AG08396 (cell line): ENCODE measurements at places on chromosomes 16 and 17.

DNA sequence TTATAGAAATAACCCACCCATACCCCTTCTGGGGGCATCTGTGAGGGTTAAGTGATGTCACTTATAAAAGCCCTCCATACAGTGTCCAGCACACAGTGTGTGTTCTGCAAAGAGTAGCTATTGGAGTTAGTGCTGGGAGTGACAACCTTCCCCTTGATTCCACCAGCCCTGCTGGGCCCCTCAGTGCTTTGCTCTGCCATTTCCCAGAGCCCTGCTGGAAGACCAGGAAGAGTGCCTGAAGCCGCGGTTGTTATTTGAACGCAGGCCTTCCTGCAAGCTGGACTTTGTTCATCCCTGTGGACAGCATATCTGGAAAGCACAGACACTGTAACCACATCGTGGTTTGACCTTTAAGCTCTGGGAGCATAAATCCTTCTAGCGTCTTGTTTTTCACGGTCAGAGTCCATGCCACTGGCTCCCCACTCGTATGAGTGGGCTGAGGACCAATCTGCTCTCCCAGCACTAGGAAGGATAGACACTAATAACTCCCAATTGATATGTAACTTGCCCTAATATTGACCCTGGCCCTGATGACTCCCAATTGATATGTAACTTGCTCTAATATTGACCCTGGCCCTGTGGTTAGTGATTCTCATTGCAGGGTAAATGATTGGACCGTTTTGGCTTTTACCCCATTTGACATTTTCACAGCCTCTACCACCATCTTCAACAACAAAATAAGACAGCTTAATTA, 297.1 kb upstream of the MAF start:
- DNase-seq: no peak

DNA sequence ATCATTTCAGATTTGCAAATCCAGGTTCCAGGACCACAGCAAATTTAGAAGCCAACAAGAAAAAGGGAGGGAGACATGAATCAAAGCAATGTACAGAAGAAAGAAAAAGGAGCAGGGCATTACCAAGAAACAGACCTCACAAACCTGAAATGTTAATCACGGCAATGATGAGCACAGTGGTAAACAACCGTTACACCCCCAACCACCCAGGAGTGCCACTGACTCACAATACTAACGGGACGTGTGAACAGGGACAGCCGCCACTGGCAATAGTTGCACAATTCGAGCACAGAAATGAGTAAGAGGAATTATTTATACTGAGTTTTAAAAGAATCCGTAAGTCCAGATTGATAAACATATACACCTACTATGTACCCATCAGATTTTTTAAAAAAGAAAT, 13.8 kb downstream of the USP22 start:
- peak; percentile 64 for DNase-seq

DNA sequence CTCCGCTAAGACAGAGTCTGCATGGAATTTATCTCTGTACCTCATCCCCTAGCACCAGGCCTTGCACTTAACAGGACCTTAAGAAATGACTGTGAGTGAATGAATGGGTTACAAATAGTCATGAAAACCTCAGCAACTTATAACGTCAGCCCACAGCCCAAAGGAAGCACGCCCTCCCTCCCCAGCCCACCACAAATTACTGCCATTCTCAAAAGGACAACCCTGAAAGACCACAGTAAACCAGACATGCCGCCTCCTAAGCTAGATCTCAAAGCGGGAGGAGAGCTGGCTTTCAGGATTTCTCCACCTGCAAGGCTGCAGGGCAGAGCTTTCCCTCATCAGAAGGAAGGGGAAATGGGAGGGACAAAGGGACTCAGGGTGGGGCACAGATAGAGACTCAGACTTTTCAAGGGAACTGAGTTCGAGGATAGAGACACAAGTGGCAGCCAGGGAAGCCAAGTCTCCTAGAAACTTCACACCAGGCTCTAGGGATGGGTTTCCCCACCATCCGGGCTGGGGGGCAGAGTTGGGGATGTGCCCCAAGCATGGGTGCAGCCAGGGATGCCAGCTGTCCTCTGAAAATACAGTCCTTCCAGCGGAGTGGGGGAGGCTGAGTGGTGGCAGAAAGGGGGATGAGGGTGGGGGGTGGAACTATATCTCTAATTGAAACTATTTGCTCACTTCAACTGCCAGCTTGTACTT, 56.7 kb downstream of the PLXDC1 start:
- no peak for DNase-seq

- peak; percentile 70 for DNase-seq
These were observed 146.5 kb upstream of the PLCG2 start for GRCh38 chr16:81632392-81633146.

DNA sequence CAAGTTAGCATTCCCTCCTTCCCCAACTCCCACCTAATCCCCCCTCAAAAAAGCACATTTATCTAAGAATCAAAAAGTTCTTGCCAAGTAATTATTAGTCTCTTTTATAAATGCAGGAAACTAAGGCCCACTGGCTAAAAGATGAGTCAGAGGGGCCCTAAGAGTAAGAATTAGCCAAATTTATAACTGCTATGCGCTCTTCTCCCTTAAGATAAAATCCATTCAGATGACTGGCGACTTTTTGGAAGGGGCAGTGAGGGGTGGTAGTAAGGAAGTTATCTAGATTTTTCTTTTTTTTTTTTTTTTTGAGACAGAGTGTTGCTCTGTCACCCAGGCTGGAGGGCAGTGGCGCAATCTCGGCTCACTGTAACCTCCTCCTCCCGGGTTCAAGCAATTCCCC, 17.1 kb downstream of the ZNF652 start:
- DNase-seq: no peak

DNA sequence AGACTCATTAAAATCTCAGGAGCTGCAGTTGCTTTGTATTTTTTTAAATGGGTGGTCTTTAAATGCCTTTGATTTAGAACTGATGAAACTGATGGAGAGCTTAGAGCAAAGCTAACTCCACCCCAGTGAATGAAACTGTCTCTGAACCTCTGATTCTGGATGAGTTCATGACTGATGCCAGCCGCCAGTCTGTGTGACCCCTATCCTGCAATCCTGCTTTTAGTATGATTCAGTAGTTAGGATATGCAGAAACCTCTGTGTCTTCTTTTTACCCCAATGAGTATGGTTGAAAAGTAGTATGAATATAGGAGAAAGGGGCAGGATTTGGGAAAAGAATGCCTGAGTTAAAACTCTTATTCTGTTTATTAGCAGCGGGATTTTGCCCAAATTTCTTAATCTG, 12.3 kb upstream of the SALL1 start:
- no peak for DNase-seq

- peak; percentile 25 for DNase-seq
These were observed 5.9 kb downstream of the RANBP10 start for GRCh38 chr16:67800338-67800926.

DNA sequence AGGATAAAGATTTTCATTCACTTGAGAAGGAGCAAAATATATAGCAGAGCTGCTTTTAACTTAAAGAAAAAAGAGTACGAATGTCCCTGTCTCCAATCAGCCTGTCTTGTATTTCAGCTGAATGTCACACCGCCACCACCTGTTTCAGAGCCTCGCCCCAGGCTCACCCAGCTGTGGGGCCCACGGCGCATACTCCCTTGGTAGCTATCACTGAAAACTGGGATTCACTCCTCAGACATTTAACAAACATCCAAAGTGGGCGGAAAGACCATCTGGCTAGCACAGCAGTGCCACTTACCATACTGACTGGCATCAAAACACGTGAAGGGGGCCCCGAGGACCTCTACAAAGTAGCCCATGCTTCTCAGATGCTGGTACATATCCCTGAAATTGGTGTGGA, 25.4 kb upstream of the SLC38A8 start:
- DNase-seq: no peak

DNA sequence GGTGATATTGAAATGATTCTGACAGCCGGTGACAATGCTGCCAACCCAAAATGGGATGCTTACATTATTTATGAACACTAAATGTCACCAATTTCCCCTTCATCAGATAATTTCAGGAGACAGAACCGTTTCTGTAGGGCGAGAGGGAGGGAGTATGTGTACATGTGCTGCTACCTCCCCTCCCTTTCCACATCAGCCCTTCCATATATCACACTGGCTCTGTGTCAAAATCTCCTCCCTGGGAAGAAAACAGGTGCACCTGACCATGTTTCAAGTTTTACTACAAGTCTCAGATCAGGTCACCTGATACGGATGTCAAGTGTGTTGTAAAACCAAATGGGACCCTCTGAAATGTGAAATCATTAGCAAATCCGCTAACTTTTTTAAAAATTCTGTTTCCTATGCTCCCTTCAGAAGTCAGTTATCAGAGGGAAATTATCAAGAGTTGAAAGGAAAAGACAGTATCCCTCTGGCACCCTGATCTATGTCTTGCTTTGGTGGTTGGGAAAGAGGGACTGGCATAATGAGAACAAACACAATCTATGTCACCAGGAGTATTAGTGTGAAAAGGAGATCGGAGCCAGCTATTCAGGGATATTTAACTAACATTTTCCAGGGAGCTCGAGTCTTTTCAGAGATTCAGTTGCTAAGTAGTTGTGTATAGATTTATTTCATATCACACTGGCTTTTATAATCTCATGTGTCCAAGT, 1002.3 kb upstream of the CDH8 start:
- DNase-seq: no peak

DNA sequence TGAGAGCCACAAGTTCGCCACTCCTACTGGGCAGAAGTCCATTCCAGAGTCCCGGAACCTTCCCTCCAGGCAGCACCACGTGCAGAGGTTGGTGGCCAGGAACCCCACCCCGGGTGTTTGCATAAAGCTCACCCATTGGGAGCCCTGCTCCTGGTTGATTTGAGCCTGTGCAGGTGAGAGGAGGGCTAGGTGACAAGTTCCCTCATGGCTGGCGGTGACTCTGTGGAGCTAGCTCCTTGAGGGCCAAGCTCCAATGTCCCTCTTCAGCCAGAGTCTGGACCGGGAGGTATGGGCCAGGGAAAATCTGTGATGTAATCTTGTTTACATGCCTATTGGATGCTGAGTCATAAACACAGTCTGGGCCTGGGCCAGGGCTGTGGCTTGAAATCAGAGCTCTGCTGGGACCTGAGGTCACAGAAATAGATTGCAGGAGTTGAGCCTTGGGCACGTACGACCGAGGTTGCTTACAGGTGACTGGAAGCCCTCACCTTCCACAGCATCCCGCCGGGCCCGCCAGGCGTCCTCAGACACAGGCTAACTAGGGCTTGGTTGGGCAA, 118.9 kb downstream of the AATF start:
- DNase-seq: peak; percentile 86

DNA sequence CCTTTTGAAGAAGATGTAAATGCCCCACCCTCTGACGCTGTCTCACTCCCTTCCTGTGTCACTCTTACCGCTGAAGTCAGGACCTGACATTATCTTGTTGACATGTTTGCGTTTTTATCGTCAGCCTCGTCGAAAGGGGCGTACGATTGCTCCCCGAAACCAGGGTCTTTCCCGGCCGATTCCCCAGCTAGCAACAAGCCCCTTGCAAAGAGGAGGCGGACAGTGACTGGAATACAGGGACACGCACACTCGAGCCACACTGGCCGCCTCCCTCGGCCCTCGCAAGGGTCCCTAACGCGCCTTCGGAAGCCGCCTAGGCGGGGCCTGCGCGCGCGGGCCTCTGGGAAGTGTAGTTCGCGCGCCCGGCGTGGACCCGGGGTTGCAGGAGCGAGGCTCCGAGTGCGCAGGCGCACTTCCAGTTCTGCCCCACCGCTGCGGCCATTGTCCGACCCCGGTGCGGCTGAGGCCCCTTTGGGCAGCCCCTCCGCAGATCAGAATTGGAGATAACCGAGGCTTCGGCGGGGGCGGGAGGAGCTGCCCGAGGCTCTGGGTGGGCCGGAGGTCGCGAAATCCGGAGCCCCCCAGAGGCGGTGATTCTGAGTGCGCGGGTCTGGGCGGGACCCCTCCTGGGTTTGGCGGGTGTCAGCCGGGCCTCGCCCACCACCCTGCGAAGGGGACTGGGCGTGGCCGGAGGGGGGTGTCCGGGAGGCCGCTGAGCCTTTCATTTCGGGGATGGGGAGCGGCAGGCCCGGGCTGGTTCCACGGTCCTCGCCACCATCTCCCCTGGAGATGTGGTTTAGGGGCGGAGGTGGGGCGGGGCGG, at the start of gene ZFP90:
Gene ZFP90, plus strand, starts transcription at position 412 of the 822 bp plus-strand sequence. CDS start 502 bp downstream, outside the sequence.
- DNase-seq: peak; percentile 99

DNA sequence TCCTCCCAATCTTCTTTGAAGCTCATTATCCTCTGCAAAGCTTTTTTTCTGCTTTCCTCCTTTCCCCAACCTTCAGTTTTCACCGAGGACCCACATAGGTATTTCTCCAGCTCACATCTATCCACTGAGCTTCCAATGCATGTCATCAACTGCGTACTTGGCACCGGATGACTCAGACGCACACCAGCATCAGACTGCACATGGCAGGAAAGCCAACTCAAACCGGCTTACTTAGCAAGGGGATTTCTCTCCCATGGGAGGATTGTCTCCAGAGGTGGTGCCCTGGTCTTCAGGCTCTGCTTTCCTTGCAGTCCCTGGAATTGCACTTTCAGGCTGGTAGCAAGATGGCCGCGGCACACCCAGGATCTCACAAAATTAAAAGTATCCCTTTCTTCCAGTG, 1.7 kb upstream of the AKTIP start:
- no peak for DNase-seq

DNA sequence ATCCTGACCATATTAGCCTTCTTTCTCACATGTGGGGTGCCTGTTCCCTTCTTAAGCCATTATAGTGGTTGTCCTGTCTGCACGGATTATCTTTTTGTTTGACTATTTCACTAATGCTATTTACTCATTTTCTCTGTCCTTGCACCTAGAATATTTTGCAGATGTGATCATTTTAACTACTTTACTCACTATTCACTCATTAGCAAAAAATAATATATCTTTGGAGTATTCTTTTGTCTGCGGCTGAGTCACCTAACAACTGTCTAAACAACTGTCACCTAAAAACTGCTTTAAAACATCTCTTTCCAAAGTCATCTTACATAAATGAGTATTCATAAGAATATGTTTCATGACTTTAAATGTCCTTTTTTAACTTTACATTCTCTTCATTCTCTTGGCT, 87.4 kb downstream of the KCNJ2 start:
- no peak for DNase-seq

GRCh38 chr16:13994239-13995106, 74.5 kb downstream of the ERCC4 start:
- DNase-seq: no peak

DNA sequence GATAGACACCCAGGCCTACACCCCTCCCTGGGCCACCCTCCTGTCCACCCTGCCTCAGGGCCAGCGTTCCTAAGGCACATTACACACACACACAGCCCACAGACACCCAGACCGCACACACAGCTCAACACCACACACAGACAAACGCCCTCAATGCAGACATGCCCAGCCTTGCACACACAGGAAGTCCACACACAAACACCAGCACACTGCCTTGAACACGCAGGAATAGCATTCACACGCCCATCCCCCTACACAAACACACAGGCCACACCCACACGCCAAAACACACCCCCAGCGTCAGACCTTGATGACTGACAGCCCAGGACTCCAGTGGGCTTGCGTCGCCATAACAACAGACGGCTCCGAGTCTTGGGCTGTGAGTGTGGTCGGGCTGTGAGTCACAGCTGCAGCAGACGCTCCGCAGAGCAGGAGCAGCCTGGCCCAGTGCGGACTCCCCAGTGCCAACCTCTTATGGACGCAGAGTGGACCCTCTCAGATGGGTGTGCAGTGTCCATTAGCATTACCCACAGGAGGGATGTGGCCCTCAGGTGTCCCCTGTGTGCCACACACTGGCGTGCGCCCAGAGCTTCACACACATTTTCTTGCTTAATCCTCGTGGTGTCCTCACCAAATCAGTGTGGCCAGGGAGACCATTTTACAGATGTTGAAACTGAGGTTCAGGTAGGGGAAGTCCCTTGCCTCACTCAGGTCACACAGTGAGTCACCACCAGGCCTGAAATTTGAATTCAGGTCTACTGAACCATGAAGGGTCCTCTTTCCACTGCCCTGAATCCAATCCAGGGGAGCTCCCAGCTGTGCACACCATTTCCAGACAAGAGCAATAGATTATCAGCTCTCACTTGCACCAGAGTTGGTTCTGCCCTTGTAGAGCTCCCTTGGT, 17.8 kb upstream of the RAI1 start:
- DNase-seq: peak; percentile 97
